Stimulated activated CD8-positive, alpha-beta memory T cell treated with anti-CD3 and anti-CD28 coated beads, Interleukin-4, amount 100 ng/mL, for 1 hour (primary cell): ENCODE measurements at places on chromosomes 4 and X.
A peak's percentile ranks its signal among the peaks of the same experiment; 100 is the strongest.

- DNase-seq: no peak
Observed at GRCh38 chr4:2792711-2793585, at the start of gene SH3BP2. SH3BP2 (plus strand) TSS chr4:2793085; CDS start chr4:2820618, 27,533 bp downstream.

DNA sequence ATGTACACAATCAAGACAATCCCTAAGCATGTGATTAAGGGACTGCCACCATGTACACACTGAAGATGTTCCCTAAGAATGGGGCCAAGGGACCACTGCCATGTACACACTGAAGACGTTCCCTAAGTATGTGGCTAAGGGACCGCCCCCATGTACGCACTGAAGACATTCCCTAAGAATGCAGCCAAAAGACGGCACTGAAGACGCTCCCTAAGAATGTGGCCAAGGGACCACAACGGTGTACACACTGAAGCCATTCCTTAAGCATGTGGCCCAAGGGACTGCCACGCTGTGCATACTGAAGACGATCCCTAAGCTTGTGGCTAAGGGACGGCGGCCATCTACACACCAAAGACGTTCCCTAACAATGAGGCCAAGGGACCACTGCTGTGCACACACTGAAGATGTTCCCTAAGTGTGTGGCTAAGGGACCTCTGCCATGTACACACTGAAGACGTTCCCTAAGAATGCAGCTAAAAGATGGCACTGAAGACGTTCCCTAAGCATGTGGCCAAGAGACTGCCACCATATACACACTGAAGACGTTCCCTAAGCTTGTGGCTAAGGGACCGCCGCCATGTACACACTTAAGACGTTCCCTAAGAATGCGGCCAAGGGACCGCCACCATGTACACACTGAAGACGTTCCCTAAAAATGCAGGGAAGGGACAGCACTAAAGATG is 26.4 kb downstream of the DHRSX start:
- no peak for DNase-seq

DNA sequence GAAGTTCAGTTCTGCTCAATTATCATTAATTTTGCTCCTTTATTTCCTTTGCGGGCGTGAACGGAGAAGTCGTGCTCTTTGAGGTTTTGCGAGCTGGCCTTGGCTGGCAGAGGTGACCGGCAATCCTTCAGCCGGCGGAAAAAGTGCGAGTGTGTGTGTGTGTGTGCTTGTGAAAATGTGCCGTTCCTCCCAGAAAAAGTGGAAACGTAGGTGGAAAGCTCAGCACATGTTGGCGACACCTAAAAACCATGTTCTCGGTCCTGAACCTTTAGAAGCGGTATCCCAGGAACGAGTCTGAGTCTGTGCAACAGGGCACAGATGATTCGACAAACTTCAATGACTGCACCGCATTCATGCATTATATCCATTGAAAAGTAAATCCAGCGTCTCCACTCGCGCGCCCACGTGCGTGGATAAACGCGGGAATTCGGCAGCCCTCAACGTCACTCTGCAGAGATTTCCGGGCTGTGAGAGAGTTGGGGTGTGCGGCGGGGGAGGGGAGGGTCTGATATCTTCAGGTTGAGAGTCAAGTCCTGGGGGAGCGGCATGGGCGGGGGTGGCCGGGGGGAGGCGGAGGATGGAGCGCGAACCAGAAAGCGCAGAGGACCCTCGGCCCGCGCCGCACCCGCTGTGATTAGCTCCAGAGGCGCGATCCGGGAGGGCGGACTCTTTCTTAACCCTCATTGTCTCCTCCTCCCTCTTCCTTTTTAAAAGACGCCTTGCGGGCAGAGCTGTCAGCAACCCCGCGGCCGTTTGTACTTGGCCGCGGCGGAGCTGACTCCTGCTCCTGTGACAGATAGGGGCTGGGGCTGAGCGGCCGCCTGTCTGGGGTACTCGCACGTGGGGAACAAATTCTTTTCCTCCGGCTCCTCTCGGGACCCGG is at the start of gene SHISA3:
Gene SHISA3, plus strand, starts transcription at position 737 of the 883 bp plus-strand sequence. CDS start 569 bp downstream, outside the sequence.
- DNase-seq: no peak

GRCh38 chr4:1510931-1511330 is 104.7 kb upstream of the NKX1-1 start:
- no peak for DNase-seq

DNA sequence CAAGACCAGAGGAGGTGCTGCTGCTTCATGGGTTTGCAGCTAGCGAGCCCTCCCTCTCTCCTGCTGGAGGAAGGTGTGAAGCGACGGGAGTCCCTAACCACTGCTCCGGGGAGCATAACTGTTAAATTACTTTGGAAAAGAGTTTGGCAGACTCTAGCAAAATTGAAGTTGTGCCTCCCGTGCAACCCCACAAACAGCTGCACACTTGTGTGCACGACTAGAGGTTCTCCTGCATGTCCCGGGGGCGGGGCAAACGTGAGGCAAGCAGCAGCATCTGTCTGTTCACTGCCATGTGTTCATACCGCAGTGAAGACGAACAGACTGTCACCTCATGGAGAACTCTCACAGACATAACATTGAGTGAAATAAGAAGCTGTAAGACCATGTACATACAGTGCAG is 34.5 kb downstream of the TNIP2 start:
- no peak for DNase-seq

DNA sequence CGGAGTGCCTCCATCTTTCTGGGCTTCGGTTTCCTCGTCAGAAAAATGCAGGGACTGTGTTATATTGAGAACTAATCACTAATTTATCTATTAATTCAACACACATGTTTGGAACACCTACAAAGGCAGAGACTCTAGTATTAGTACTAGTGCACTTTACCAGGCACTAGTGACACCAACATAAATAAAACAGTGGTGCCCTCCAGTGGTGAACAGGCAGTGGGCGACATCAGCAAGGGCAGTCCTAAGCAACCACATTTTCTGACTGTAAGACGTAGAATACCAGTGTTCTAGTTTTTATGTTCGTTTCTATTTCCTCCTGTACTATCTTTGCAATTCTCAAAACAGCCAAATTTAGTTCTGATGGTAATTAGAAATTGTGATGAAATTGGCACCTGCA is 69.1 kb upstream of the UCP1 start:
- no peak for DNase-seq

DNA sequence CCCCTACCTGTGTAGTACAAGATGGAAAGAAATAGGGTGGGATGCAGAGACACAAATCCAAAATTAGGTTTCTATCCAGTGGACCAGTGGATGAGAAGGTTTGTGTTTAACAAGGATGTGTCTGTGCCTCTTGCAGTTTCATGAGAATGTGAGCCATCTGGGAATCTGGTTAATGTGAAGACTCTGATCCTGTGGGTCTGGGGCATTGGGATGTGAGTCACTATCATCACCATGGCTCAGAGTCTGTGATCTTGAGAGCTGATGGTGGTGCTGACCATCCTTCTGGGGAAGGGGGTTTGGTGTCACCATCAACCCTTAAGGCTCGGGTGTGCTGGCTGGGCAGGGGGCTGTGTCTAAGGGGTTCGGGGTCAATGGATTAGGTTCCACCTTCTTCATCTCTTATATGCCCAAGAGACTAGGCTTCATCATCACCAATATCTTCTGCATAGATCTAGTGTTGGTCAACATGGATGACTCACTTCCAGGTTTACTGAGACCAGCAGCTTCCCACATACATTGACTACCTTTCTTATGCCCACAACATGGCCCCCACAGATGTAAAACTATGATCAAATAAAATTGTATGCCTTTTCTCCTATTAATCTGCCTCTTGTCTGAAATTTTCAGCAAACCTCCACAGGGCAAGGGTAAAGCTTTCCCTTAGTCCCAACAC is 65.7 kb upstream of the MID1 start:
- DNase-seq: no peak

GRCh38 chrX:102950908-102951866 is 14.1 kb downstream of the RAB40AL start:
- peak; percentile 9 for DNase-seq

DNA sequence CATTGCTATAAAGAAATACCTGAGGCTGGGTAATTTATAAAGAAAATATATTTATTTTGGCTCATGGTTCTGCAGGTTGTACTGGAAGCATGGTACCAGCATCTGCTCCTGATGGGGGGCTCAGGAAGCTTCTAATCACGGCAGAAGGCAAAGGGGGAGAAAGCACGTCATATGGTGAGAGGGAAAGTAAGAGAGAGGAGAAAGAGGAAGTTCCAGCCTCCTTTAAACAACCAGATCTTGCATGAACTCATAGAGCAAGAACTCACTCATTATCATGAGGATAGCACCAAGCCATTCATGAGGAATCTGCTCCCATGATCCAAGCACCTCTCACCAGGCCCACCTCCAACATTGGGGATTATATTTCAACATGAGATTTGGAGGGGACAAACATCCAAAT is 125.0 kb upstream of the GRPR start:
- no peak for DNase-seq

GRCh38 chr4:4923201-4923600 is 63.7 kb downstream of the MSX1 start:
- DNase-seq: no peak

- no peak for DNase-seq
Observed at GRCh38 chr4:25531272-25531671, 124.4 kb upstream of the SLC34A2 start.

DNA sequence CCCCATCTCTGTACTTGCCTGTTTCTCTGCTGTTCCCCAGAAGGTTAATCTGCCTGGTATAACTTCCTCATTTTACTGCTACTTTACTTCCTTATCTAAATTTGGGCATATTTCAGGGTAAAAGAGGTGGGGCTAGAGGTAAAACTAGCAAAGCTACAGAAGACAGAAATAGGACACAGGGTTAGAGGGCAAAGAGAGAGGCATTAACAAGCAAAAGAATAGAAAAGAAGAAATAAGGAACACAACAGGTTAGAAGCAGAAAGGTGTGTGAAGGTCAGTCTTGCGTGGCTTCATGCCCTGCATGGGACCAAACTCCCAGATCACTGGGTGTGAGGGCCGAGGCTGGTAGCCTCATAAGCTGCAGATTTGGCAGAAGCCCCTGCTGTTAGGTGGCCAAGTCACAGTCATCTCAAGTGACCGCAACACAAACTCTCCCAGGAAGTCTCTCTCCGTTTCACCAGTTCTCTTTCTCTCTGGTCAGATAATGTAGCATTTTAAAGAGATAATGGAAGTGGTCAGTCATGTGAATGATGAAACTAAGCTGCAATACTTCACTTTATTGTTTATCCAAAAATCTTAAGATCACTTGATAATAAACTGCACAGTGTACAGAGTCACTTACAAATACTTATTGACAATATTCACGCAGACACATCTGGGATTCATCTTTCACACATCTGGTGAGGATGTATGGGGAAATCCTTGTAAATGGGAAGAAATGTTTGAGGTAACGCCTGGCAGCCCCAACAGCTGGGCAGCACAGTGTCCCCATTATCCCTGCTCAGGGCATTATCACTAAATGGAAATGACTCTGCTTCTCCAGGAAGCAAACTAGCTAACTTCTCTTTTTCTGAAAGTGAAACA is 16.4 kb downstream of the TMEM154 start:
- DNase-seq: no peak

DNA sequence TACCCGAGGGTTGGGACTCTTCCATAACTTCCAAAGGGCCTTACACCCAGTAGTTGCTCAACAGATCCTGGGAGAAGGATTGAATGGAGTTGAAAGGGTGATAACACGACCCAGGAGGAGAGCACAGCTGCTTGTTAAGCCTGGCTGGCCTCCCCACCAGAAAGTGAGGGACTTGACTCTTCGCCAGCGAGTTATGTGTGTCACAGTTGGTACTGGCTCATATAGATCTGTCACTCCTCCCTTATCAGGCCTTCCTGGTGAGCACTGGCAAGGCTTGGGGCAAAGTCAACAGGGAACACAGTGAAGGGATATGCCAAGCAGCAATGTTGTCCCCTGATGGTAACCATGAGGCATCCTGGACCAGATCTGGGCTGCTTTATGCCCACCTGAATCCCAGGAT is 35.8 kb downstream of the APLN start:
- DNase-seq: no peak

- DNase-seq: no peak
Observed at GRCh38 chrX:40474205-40474626, 106.6 kb upstream of the ATP6AP2 start.

DNA sequence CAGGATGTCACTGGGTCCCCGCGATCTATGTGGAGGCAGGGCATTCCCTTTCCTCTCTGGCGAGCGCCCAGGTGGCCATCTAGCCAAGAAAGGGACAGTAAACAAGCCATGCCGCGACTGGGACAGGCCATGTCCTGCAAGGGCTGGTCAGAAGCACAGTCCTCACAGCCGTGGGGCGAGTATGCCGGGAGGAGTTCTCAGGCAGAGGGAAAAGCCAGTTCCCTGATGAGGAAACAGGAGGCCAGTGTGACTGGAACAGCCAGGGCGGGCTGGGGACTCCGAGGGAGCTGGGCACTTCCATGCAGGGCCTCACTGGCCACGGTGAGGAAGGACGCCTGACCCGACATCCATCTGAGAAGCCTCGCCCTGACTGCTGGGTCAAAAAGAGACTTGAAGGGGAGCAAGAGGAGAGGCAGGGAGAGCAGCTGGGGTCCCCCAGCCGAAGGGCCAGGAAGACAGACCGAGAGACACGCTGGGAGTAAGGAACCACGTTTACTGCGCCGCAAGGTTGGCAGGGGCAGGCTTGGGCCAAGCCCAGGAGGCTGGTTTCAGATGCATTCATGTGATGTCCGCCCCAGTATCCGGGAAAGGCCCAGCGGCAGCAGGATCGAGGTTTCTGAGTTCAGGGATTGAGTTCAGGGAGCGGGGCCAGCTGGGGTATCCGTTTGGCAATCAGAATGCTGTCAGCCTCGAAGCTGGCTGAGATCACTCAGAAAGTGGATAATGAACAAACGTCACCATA is 15.0 kb downstream of the CFAP99 start:
- no peak for DNase-seq

- no peak for DNase-seq
Observed at GRCh38 chr4:59060895-59061294, 1950.7 kb upstream of the IGFBP7 start.

DNA sequence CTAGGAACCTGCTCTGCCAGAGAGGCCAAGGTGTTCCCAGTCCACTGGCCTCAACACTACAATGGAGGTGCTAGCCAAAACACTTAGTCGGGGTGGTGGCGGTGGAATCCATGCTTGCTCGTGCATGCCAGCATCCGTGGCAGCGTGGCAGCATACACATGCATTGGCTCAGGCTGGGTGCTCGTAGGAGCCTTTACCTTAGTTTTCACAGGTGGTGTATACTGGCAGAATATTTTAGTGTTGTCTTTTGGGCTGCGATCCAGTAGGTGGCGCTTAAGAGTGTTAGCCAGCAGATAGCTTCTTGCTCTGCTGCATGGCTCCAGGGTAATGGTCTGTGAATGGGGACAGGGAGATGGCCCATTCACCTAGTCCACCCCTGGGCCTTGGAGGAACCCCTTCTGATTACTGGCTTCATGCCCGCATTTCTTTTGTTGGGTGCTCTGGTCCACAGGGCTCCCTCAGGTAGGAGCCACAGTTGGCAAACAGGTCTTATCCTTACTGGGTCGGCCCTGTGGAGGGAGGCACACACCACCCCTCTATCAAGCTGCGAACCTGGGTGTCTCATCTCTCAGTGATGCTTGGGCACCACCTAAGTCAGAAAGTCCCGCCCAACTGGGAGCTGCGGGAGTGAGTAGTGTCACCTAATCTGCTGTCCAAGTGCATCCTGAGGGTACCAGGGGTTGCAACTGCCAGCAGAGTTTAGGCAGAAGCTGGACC is 40.0 kb downstream of the RIPPLY1 start:
- DNase-seq: no peak

- no peak for DNase-seq
Observed at GRCh38 chrX:10741003-10741402, 120.6 kb upstream of the MID1 start.
